Thoracic aorta (tissue), 2 donors: ENCODE measurements at places on chromosomes 1 and 21. TPM values are rescaled to one million over a fixed set of nuclear protein-coding genes. Genes with fewer than 3 reads are reported as not detected.

Gene NECTIN4
- total RNA-seq: not detected

Gene KRTAP19-3
- not detected for total RNA-seq

Gene ANXA9
- not detected for total RNA-seq

Gene S100B
- 4.7 TPM for total RNA-seq

Gene FAM151A
- total RNA-seq: not detected

Gene INAVA
- total RNA-seq: 1.8 TPM

Gene SPAG17
- not detected for total RNA-seq

DNA sequence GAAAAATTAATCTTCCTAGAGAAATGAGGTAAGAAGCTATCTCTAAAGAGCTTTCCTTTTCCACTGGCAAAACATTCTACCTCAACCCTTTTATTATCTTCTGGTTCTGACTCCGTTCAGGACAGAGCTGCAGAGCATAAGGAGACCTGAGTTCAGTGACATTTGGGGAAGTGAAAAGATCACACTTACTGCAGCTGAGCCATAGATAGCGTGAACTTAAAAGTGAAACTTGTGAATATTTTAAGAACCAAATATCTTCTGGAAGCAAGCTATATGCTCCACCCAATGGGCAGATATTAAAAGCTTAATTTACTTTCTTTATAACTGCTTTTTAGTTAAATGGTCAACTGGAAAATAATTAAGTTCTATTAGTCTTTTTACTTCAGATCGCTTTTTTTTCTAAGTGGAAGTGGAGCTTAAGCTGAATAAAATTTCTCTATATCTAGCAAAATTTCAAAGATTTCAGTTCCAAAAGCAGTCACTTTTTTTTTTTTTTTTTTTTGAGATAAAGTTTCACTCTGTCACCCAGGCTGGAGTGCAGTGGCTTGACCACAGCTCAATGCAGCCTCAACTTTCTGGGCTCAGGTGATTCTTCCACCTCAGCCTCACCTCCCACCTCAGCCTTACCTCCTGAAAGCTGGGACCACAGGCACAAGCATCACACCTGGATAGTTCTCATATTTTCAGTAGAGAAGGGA, 11.9 kb downstream of the PTPN22 start:
- H3K4me3 ChIP-seq: no peak overlapping the region
- H3K4me1 ChIP-seq: peaks cover 6% of the 10 kb centered on the region
- H3K36me3 ChIP-seq: no peaks in the 10 kb centered on the region

DNA sequence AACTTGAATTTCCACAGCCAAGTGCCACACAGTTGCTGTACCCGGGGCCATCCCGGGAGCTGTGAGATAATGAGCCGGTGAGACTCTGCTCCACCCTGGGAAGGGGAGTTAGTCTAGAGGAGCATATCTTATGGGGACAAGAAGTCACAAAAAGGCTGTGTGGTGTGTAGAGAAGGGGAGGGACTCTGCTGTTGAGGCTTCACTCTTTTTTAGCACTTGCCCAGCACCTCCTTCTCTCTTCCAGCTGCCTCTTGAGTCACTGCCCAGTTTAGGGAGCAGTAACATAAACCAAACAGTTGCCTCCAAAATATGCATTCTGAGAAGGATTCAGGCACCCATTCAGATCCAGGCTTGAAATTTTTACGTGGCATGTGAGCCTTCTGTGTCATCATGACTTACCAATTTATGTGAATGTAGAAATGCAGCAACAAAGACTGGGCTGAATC, 744 bp upstream of the WDR26 start:
- H3K36me3 ChIP-seq: no peaks in the 10 kb centered on the region
- peak overlapping the region; percentile 95 for H3K4me3 ChIP-seq
- peaks cover 35% of the 10 kb centered on the region for H3K4me1 ChIP-seq
- no peaks in the 10 kb centered on the region for H3K27me3 ChIP-seq

- no peaks in the 10 kb centered on the region for H3K36me3 ChIP-seq
- H3K27me3 ChIP-seq: no peaks in the 10 kb centered on the region
- DNase-seq: no peak
- H3K27ac ChIP-seq: peak overlapping the region; percentile 91
- H3K4me3 ChIP-seq: peak overlapping the region; percentile 91
Measured at GRCh38 chr21:17612023-17612564, 607 bp downstream of the BTG3 start.

GRCh38 chr1:21661886-21662285, 7.3 kb downstream of the RAP1GAP start:
- no peak overlapping the region for H3K27ac ChIP-seq
- peaks cover 3% of the 10 kb centered on the region for H3K4me1 ChIP-seq
- no peaks in the 10 kb centered on the region for H3K36me3 ChIP-seq
- H3K4me3 ChIP-seq: no peak overlapping the region
- no peaks in the 10 kb centered on the region for H3K27me3 ChIP-seq
- no peak for DNase-seq

- no peaks in the 10 kb centered on the region for H3K4me1 ChIP-seq
- no peaks in the 10 kb centered on the region for H3K27me3 ChIP-seq
- no peak overlapping the region for H3K4me3 ChIP-seq
- no peak for DNase-seq
- H3K27ac ChIP-seq: no peak overlapping the region
Measured at GRCh38 chr1:239274242-239274830, 112.0 kb upstream of the CHRM3 start.

GRCh38 chr1:15304708-15305467, 57.9 kb downstream of the FHAD1 start:
- H3K36me3 ChIP-seq: no peaks in the 10 kb centered on the region
- H3K27me3 ChIP-seq: no peaks in the 10 kb centered on the region
- no peaks in the 10 kb centered on the region for H3K4me1 ChIP-seq
- no peak for DNase-seq

GRCh38 chr21:37642493-37642892, 273.8 kb downstream of the KCNJ6 start:
- no peak for DNase-seq
- H3K4me3 ChIP-seq: no peak overlapping the region
- no peak overlapping the region for H3K27ac ChIP-seq
- H3K36me3 ChIP-seq: no peaks in the 10 kb centered on the region
- no peaks in the 10 kb centered on the region for H3K27me3 ChIP-seq

DNA sequence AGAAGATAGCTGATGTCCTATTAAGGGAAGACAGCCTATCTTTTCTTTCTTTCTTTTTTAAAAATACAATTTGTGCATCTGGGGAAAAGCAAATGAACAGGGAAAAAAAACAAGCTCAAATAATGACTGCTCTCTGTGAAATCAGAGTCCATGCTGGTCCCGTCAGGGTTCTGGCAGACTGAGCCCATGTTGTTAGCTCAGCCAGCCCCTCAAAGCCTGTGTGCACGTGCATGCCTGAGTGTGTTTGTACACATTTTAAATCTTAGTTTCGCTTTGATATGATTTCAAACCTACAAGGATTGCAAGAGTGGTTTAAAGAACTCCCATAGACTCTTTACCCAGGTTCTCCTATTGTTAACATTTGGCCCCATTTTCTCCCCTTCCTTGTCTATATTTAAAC, 231.8 kb upstream of the GREM2 start:
- no peak overlapping the region for H3K27ac ChIP-seq
- no peaks in the 10 kb centered on the region for H3K4me1 ChIP-seq

DNA sequence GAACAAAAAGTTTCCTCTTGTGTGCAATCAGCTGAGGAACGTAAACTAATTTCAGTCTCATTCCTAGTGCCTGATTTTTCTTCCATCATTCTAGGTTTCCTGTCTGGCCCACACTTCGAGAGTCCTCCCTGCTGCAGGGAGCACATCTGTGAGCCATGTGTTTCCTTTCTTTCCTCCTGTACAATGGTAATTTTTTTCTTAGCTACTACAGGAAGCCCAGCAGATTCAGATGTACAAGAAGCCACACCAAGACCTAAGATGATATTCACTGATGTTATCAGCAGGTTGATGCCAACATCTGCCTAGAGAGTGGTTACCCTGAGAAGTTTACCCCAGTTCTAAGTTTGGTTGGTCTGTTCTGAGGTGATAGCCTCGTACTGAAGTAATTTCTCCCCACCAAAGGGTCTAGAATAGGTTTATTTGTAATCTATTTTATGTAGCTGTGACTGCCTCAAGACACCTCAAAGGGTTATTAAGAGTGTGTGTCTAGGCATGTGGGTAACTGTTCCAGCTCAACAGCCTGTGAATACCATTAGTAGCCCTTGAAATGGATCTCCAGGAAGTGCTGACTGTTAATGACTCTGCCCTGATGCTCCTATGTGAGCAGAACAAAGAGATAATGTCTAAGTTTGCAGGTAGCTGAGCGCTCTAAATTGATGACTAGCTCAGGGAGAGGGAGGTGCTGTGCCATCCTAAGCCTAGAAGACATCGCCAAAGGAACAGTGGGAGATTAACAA, 31.7 kb upstream of the CLDN14 start:
- H3K27ac ChIP-seq: no peak overlapping the region
- H3K4me3 ChIP-seq: no peak overlapping the region
- no peaks in the 10 kb centered on the region for H3K36me3 ChIP-seq
- H3K4me1 ChIP-seq: no peaks in the 10 kb centered on the region

GRCh38 chr21:14864211-14865021, 200.4 kb downstream of the NRIP1 start:
- H3K4me1 ChIP-seq: no peaks in the 10 kb centered on the region
- H3K27me3 ChIP-seq: no peaks in the 10 kb centered on the region
- no peak for DNase-seq
- H3K27ac ChIP-seq: no peak overlapping the region

- H3K36me3 ChIP-seq: no peaks in the 10 kb centered on the region
- no peaks in the 10 kb centered on the region for H3K4me1 ChIP-seq
- no peak overlapping the region for H3K27ac ChIP-seq
- DNase-seq: no peak
Measured at GRCh38 chr21:44531606-44532564, 8.1 kb downstream of the KRTAP10-1 start.

- no peaks in the 10 kb centered on the region for H3K36me3 ChIP-seq
- H3K4me3 ChIP-seq: peak overlapping the region; percentile 83
- peaks cover 4% of the 10 kb centered on the region for H3K4me1 ChIP-seq
- no peak for DNase-seq
- no peaks in the 10 kb centered on the region for H3K27me3 ChIP-seq
Measured at GRCh38 chr1:234478152-234478480, 863 bp downstream of the TARBP1 start.

GRCh38 chr1:5986018-5986417, 6.2 kb downstream of the NPHP4 start:
- H3K4me1 ChIP-seq: peaks cover 4% of the 10 kb centered on the region
- DNase-seq: no peak
- H3K27ac ChIP-seq: no peak overlapping the region
- H3K27me3 ChIP-seq: no peaks in the 10 kb centered on the region
- no peak overlapping the region for H3K4me3 ChIP-seq

GRCh38 chr1:190478149-190479049, 735 bp upstream of the BRINP3 start:
- no peaks in the 10 kb centered on the region for H3K36me3 ChIP-seq
- no peak for DNase-seq
- H3K4me1 ChIP-seq: peaks cover 25% of the 10 kb centered on the region
- no peaks in the 10 kb centered on the region for H3K27me3 ChIP-seq
- peak overlapping the region; percentile 52 for H3K4me3 ChIP-seq
- H3K27ac ChIP-seq: no peak overlapping the region

GRCh38 chr21:43976661-43977060, 35.4 kb upstream of the TRAPPC10 start:
- H3K36me3 ChIP-seq: peaks cover 15% of the 10 kb centered on the region
- H3K27ac ChIP-seq: no peak overlapping the region
- H3K4me1 ChIP-seq: no peaks in the 10 kb centered on the region
- H3K27me3 ChIP-seq: no peaks in the 10 kb centered on the region
- H3K4me3 ChIP-seq: no peak overlapping the region

GRCh38 chr1:212186427-212187207, 98.6 kb upstream of the PPP2R5A start:
- H3K27me3 ChIP-seq: no peaks in the 10 kb centered on the region
- H3K4me3 ChIP-seq: no peak overlapping the region
- H3K4me1 ChIP-seq: peaks cover 5% of the 10 kb centered on the region
- no peak overlapping the region for H3K27ac ChIP-seq
- H3K36me3 ChIP-seq: no peaks in the 10 kb centered on the region

- no peaks in the 10 kb centered on the region for H3K27me3 ChIP-seq
- H3K4me3 ChIP-seq: no peak overlapping the region
- H3K4me1 ChIP-seq: peaks cover 78% of the 10 kb centered on the region
- no peak for DNase-seq
- peak overlapping the region; percentile 94 for H3K27ac ChIP-seq
- H3K36me3 ChIP-seq: no peaks in the 10 kb centered on the region
Measured at GRCh38 chr1:60978421-60979357, 103.7 kb upstream of the NFIA start.

GRCh38 chr1:76210160-76210559, 135.6 kb downstream of the ST6GALNAC3 start:
- peaks cover 4% of the 10 kb centered on the region for H3K4me1 ChIP-seq
- no peaks in the 10 kb centered on the region for H3K27me3 ChIP-seq
- H3K4me3 ChIP-seq: no peak overlapping the region
- no peak for DNase-seq

DNA sequence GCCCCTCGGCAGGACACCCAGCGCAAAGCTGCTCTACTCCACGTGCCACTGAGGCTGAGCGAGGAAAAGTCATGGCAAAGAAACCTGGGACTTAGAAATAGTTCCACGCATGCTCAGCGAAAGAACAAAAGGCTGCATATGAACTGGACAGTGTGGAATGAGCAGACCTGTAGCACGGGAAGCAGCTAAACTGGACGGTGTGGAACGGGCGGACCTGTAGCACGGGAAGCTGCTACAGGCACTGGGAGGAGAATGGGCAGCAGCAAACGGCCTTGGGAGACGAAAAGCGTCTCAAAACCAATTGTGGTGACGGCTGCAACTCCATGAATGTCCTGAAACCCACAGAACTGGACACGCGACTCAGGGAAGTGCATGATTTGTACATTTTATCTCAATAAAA, 15.6 kb downstream of the SSU72 start:
- peaks cover 37% of the 10 kb centered on the region for H3K36me3 ChIP-seq
- no peaks in the 10 kb centered on the region for H3K27me3 ChIP-seq
- H3K4me1 ChIP-seq: no peaks in the 10 kb centered on the region
- no peak for DNase-seq
- no peak overlapping the region for H3K27ac ChIP-seq

- no peak overlapping the region for H3K4me3 ChIP-seq
- no peaks in the 10 kb centered on the region for H3K36me3 ChIP-seq
- H3K27me3 ChIP-seq: no peaks in the 10 kb centered on the region
Measured at GRCh38 chr1:198686069-198686728, 47.4 kb downstream of the PTPRC start.

- no peak overlapping the region for H3K27ac ChIP-seq
- peaks cover 3% of the 10 kb centered on the region for H3K36me3 ChIP-seq
- no peak for DNase-seq
- no peak overlapping the region for H3K4me3 ChIP-seq
- peaks cover 17% of the 10 kb centered on the region for H3K4me1 ChIP-seq
Measured at GRCh38 chr21:32712043-32712442, 15.8 kb downstream of the SYNJ1 start.

- no peak for DNase-seq
- no peak overlapping the region for H3K4me3 ChIP-seq
- peaks cover 5% of the 10 kb centered on the region for H3K4me1 ChIP-seq
- H3K27ac ChIP-seq: no peak overlapping the region
- H3K36me3 ChIP-seq: no peaks in the 10 kb centered on the region
Measured at GRCh38 chr1:176888471-176889032, 276.0 kb downstream of the ASTN1 start.
